ENCODE measurements at places on chromosomes 7 and 10.

- no peak for DNase-seq
Observed at GRCh38 chr7:100822236-100823139, 4.8 kb downstream of the EPHB4 start.

- DNase-seq = no peak
Observed at GRCh38 chr7:126026421-126027088, 1096.9 kb upstream of the POT1 start.

- DNase-seq = no peak
Observed at GRCh38 chr7:24290004-24290641, 6.1 kb downstream of the NPY start.

- DNase-seq = no peak
Observed at GRCh38 chr7:40623863-40624262, 489.1 kb downstream of the SUGCT start.

GRCh38 chr10:65791979-65792378 lies 1133.9 kb upstream of the LRRTM3 start:
- DNase-seq = no peak

GRCh38 chr10:122468307-122468925 lies 7.1 kb downstream of the HTRA1 start:
- no peak for DNase-seq

- DNase-seq = no peak
Observed at GRCh38 chr10:79247373-79248137, 99.7 kb upstream of the PPIF start.

DNA sequence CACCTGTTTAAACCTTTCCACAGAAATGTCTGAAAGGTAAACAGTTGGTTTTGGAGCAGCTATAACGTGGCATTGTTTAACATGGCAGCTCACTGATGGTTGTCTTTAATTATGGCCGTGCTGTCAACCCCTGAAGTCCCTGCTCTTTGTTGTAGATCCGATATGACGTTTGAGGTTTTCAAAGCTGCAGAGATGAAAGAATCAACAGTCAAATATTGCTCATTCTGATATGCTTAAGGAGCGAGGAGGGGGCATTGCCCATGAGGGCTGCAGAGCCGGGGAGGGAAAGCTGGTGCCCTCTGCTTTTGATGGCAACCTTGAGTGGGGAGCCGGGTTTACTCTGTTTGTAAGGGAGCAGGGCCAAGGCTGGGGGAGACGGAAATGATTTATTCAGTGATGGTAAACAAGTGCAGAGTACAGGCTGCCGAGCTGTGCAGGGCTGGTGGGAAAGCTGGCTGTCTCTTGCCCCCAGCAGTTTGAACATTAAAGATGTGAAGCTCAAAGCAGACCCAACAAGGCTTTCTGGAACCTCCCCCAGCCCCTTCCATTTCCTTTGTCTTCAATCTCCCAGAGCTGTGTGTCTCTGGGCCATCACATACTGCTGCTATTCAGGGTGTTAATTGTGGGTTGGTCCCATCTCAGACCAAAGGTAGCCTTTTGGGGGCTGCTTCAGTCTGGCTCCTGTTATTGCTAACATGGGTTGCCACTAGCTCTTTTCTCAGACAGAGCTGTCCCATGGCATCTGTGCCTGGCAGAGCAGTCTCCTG lies 345.5 kb downstream of the LRMDA start:
- DNase-seq = no peak

- no peak for DNase-seq
Observed at GRCh38 chr10:96411716-96412320, 53.0 kb upstream of the OPALIN start.

DNA sequence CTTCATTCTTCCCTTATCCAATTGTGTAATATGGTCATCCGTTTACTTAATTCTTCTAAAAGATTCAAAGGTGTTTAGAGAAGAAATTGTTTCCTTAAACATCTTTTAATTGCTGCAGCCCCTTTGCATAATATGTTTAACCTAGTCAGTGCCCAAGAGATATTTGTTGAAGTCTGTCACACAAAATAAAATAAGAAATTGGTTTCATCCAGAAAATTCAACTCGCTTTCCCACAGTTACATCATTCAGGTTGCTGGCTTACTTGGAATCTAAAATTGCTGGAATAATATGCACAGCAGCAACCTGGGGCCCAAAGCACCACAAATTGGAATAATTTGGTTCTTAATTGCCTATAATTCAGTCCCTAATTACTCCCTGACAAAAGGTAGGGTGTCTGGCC lies 155.1 kb upstream of the ETV1 start:
- no peak for DNase-seq

- DNase-seq = no peak
Observed at GRCh38 chr7:34445653-34446052, 212.4 kb upstream of the NPSR1 start.

DNA sequence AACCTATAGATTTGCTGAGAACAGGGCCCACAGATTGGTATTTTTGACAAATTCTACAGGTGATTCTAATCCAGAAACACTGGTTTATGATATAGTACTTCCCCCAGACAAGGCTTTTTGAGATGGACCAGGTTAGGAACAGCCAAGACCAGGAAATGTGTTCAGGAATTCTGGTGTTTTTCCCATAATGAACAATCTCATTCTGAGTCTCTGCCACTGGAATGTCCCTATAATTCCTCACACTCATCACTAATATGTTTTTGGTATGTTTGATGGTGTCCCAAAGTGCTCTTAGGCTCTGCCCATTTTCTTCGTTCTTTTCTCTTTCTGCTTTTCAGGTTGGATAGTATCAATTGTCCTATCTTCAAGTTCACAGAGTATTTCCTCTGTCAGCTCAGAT lies 107.2 kb upstream of the IGFBP3 start:
- DNase-seq = no peak

DNA sequence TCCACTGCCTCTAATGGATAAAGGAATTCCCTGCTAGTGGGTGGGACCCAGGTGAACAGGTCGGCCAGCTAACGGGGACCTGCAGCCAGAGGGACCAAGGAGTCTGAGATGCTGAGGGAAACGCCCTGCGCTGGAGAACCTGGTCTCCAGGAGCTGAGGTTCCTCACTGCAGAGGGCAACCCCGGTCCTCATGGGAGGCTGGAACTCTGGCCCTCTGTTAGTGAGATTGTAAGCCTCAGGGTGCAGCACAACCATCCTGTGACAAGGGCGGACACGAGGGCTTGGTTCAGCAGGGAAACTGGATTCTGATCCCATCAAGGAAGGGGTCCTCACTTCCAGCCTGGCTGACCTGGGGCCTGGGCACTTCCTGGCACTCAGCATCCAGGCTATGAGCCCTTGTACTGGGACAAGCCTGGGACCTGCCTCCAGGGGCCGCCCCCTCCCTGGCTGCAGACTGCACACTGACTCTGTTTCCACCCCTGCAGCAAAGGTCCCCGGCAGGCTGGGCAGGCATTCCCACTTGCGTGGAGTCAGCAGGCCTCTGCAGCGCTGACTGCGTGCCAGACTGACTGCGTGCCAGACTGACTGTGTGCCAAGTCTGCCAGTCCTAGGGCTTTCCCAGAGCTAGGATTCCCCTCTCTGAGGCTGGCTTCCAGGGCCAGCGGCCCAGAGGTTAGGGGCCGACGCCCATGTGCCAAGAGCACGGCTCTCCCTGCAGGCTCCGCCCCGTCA lies 143.2 kb downstream of the MAPK8 start:
- no peak for DNase-seq

GRCh38 chr7:68994841-68995240 lies 603.4 kb upstream of the AUTS2 start:
- DNase-seq = no peak
